Amygdala (tissue), 56 donors: ENCODE measurements at places on chromosomes 5 and 9.

- DNase-seq = no peak
Observed at GRCh38 chr5:4880304-4880741, 259.8 kb upstream of the ADAMTS16 start.

DNA sequence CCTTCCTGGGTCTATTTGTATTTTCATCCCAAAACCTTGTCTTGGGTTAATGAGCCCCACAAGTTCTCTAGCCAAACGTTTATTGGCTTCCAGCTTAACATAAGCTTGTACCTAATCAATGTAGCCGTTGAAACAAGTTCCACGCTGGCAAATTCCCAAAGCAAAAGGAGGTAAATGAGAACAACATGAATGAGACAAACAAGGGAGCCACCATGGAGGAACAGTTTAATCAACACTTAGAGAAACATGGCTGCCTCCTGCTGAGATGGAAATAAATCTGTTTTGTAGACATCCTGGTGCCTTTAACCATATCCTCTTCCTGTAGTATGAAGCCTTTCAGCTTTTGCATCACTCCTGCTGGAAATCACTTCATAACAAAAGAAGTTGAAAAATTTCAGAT is 166.6 kb upstream of the NFIB start:
- DNase-seq = no peak

GRCh38 chr9:3963643-3964369 is 336.1 kb downstream of the GLIS3 start:
- no peak for DNase-seq

DNA sequence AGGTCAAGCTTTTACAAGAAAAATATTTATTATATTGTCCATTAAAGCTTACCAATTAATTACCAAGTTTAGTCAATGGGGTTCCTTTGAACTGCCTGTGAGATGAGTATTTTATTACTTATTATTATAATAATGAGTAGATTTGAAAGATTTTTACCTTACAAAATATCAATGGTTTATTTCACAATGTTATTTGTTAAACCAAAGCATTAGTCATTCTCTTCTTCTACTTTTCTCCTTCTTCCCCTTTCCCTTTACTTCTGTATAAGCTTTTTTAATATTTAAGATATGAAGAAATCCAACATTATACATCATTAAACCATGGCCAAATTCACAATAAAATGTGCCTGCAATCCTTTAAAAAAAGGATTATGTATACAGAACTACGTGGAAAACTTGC is 369.5 kb downstream of the ARL15 start:
- no peak for DNase-seq

GRCh38 chr5:76688836-76689235 is 27.1 kb upstream of the F2R start:
- no peak for DNase-seq

- DNase-seq = no peak
Observed at GRCh38 chr9:91783876-91784672, 166.0 kb downstream of the ROR2 start.

GRCh38 chr9:124786881-124787573 is 10.1 kb downstream of the OLFML2A start:
- DNase-seq = no peak

GRCh38 chr5:143401227-143402016 is 2.1 kb downstream of the NR3C1 start:
- DNase-seq = no peak

DNA sequence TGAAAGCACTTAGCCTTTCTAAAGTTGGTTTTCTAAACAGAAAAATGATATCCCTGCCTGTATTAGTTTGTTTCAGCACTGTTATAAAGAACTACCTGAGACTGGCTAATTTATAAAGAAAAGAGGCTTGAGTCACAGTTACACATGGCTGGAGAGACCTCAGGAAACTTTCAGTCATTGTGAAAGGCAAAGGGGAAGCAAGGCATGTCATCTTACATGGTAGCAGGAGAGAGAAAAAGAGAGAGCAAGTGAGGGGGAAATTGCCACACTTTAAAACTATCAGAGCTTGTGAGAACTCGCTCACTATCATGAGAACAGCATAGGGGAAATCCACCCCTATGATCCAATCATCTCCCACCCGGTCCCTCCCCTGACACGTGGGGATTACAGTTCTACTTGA is 64.9 kb downstream of the FAM170A start:
- no peak for DNase-seq

GRCh38 chr9:76980566-76980965 is 38.9 kb upstream of the FOXB2 start:
- DNase-seq = no peak

GRCh38 chr9:37961351-37961750 is 57.4 kb upstream of the SLC25A51 start:
- no peak for DNase-seq

DNA sequence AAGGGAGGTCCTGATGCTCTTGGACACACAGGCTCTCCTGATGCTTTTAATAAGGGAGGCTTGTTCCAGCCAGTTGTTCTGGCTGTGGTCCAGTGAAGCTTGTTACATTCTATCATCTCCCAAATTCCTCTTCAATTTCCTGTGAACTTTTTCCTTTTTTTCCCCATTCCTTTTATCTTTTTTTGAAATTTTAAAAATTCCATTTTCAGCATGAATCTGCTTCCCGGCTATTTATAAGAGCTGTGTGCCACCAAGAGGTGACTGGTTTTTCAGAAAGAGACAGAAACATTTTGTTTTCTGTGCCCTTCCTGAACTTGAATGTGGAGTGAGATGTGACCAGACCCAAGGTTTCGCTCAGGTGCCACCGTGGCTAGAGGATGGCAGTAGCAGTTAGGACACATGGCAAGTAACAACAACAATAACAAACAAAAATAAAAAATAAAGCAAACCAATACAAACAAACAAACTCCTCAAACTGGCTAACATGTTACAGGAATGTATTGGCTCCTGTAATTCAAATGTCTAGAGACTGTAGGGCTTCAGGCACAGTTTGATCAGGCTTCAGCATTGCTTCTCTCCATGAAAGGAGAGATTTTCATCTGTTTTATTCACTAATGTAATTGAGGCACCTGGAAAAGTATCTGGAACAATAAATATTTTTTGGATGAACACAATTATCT is 121.1 kb downstream of the BOD1 start:
- DNase-seq = no peak

DNA sequence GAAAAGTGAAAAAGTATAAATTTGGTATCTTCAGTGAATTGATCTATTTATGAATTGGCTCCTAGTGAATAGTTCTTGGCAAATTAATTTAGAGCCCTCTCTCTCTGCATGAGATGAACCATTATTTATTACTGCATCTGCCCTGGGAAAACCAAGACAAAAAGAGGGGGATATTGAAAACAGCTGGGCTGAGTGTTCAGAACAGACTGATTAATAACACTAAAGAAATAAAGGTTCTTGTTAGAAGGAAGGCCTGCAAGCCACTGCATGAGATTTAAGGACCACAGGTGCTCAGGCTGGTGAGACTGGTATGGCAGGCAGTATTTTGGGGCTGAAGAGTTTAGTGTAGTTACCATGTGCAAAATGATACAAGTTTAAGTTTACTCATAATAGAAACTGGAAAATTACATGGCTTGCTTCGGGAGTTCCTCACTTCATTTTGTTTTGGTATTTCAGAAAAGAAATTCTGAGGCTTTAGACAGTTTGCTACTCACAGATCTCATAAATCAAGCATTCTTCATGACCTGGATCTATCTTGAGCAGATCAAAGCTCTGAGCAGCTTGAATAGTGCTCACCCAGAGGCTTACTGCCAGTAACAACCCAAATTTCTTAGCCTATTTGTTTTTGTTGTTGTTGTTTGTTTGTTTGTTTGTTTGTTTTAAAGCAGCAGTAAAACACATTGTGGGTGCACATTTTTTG is 56.1 kb downstream of the KIAA1958 start:
- DNase-seq = no peak

- no peak for DNase-seq
Observed at GRCh38 chr9:113158446-113158845, 7.6 kb downstream of the SLC31A2 start.

GRCh38 chr5:138706655-138707480 is 46.4 kb upstream of the CTNNA1 start:
- DNase-seq = no peak
